ENCODE measurements at places on chromosomes 4 and X.

DNA sequence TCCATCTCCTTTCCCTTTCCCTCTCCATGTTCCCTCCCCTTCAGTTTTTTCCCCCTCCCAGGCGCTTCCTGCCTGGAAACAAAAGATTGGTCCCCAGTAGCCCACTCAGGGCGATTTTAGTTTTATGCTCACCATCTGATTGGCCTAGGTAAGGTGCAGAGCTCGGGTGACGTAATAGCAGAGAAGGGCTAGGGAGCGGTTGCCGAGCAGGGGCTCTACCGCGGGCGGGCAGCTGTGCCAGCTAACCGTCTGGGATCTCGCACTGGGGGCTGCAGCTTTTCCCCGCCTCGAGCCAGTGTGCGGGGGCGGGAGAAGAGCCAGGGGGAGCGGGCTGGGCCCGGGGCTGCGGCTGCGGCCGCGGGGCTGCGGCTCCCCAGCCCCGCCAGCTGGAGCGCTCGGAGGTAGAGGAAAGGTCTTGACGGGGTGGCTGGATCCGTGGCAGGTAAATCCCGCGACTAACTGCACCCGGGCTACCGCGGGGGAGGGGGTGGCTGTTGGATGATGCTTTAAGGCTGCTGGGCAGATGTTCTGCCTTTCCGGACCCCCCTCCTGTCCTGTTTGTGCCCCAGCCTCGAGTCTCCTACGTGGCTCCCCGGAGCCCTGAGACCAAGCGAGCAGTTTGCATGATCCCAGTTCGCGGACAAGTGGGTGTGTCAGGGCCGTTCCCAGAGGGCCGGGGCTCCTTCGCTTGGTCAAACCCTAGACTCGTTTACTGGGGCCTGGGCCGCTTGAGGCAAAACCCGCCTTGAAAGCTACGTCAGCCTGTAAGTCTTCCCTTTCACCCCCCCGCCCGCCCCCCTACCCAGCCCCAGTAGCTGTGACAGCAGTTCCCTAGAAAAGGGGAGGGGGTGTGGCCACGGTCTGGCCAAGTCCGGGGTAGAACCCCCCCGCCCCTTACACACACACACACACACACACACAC is at the start of gene PAK3:
TSS of gene PAK3 (plus strand) at position 218 of the 922 bp plus-strand sequence. CDS start 26,913 bp downstream, outside the sequence.
- peak; percentile 85 for DNase-seq

DNA sequence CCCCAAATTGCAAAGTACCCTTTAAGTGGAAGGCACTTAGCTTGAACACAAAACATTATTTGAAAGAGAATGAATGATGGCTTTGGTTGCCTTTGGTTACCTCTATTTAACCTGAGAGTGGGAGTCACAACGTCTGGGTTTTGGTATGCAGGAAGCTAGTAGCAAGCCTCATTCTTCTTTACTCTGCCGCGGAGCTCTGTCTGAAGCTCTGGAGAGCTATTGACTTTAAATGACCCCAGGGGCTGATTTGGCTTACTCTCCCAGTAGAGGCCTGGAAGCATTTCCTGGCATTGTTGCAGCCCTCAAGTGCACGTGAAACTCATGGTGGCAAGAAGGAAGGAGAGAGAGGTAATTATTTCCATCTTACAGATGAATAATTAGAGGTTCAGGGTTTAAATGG is 81.8 kb upstream of the MAGEA4 start:
- DNase-seq, result no peak

GRCh38 chrX:92270936-92271855 is 492.0 kb downstream of the PCDH11X start:
- no peak for DNase-seq

- no peak for DNase-seq
Measured at GRCh38 chr4:106358899-106359298, 9.7 kb downstream of the GIMD1 start.

DNA sequence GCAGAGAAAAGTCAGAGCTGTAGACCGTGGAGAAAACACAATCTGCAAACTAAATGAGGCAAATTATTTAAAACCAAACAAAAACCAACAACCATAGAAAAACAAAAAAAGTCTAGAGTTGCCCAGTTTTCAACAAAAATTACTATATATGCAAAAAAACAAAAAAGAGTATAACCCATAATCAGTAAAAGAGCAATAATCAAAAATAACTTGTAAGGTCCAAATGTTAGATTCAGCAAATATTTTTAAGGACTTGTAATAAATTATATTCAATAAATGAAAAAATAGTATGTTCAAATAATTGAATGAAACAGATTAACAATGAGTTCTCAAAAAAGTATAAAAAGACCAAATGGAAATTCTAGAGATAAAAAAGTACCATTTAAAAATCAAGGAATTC is 130.5 kb downstream of the LRBA start:
- no peak for DNase-seq

- no peak for DNase-seq
Measured at GRCh38 chr4:129111919-129112318, 16.0 kb downstream of the C4orf33 start.

DNA sequence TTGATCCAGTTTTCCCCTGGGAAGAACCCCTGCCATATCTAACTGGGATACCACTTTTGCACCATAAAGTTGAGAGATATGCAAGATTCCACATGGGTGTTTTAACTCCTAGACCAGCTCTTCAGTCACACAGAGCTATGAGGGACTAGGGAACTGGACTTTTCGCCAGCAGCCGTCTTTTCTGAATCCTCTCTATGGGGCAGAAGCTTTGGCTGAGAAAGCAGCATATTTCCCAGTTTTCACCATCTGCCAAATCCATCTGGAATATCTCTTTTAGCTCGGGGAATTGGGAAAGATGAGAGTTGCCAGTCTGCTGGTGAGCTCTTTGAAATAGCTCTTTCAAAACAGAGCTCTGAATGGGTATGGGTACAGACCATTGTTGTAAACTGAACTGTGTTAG is 20.9 kb downstream of the APOOL start:
- DNase-seq, result no peak

GRCh38 chr4:86306816-86307215 is 53.0 kb downstream of the MAPK10 start:
- no peak for DNase-seq

GRCh38 chr4:78297116-78297800 is 240.1 kb downstream of the FRAS1 start:
- DNase-seq, result no peak

DNA sequence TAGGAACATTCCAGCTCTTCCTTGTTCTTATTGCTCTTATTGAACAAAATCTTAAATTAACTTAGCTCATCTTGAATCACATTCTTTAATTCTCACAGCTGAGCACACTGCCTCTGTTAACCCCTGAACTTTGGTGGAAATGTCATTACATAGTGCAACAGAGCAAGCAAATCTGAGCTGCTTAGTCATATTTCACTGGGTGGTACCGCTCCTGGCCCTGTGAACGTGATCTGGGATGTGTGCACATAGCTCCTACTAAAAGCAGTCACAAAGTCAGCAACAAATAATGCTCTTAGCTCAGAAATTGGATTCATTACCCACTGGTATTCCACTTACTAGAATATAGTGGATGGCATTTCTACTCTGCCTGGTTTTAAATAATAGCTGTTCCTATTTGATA is 27.9 kb downstream of the ARHGEF6 start:
- no peak for DNase-seq

DNA sequence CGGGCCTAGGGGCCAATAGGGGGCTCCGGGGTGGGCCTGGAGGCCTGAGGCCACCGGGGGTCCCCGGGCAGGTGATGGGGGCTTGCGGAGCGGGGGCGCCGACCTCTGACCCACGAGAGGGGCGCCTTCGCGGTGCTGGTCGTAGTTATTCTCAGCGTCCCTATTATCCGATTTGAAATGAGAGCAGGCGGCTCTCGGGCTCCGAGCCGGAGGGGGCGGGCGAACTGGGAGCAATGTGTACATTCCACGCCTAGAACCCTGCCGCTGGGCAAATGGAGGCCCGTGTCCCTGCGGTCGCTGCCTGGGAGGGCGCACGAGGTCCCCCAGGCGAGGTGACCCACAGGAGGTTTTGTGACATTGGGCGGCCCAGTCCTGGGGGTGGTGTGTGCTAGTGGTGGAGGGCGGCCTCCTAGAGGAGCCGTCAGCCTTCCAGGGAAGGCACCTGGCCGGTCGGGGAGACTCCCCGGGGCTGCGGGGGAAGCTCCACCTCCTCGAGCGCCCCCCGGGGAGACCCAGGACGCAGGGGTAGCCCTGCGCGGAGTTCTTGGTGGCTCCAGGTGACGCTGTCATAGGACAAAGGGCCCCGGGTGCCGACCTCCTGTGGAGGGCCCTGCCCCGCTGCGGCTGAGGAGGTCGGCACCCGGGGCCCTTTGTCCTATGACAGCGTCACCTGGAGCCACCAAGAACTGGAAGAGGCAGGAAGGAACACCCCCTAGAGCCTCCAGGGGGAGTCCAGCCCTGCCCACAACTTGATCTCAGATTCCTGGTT is 102.6 kb upstream of the PRKX start:
- DNase-seq, result no peak

DNA sequence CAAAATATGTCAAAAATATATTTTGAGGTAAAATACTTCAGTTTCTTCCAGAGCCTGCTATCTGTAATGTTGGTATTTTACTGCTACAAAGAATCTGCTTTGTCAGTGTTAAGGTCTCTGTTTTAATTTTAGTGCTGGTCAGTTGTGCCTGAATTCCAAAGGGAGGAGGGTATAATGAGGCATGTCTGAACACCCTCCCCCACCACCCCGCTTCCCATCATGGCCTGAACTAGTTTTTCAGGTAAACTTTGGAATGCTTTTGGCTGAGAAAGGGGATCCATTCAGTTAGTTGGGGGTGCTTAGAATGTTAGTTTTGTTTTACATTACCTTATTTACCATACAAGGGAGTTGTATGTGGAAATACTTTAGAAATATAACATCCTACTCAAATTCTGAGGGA is 158.5 kb downstream of the MID1IP1 start:
- DNase-seq, result no peak

- DNase-seq, result no peak
Measured at GRCh38 chr4:105116616-105117319, 29.9 kb upstream of the TET2 start.

GRCh38 chr4:69999420-69999819 is 3.7 kb downstream of the STATH start:
- no peak for DNase-seq

DNA sequence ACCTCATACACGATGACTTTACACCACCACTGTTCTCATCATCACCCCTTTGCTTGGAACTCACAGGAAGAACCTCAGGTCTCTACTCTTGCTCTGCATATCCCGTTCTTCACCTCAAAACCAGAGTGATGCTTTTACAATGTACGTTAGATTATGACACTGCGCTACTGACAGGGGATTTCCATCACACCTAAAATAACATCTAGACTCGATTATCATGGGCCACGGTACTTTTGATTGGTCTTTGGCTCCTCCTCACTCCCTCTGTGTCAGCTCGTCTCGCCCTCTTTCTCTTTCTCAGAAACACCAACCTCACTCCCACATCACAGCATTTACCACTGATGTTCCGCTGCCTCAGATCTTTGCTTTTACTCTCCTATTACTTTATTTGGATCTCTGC is 172.4 kb downstream of the TLL1 start:
- DNase-seq, result no peak

GRCh38 chr4:83618431-83618830 is 82.5 kb downstream of the GPAT3 start:
- DNase-seq, result no peak

DNA sequence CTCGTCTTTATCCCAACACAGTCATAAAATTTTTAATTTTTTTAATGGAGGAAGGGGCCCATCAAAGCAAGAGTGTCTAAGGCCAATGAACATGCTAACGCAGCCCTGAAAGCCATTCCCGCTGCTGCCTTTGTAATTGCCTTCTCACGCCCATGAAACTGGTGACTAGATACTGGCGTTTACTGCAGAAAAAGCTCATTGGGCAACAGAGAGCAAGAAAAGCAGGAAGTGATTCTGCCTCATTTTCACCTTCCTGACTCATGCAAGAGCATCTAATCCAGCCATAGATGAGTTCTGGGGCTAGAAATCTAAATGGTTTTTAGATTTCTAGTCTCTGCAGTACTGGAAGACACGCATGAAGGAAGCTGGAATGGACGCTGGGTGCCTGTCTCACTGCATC is 72.5 kb downstream of the ANXA3 start:
- DNase-seq, result no peak

- DNase-seq, result no peak
Measured at GRCh38 chrX:36508042-36508441, 500.1 kb upstream of the FAM47C start.

- no peak for DNase-seq
Measured at GRCh38 chr4:62407534-62407933, 1207.4 kb downstream of the ADGRL3 start.

DNA sequence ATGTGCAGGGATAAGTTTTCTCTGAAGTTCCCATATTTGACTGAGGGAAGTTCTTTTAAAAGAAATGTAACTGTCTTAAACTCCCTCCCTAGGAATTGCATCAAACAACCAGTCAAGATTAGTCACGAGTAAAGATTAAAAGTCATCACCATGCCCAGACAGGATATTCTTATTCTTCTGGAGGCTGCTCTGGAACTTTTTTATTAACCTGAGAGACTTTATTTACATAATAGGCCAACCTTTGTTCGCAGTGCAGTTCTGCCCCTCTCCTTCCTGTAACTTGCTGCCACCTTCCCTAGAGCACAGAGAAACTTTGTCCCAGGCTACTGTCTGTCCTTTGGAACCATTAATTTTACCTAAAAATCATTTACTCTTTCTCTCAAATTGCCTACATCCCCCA is 9.8 kb upstream of the HERC3 start:
- DNase-seq, result no peak

- DNase-seq, result no peak
Measured at GRCh38 chrX:19535476-19535875, 20.2 kb upstream of the MAP3K15 start.

- DNase-seq, result no peak
Measured at GRCh38 chrX:47956016-47956415, 47.8 kb downstream of the ZNF182 start.

- DNase-seq, result no peak
Measured at GRCh38 chrX:139158256-139158655, 372.3 kb upstream of the F9 start.

DNA sequence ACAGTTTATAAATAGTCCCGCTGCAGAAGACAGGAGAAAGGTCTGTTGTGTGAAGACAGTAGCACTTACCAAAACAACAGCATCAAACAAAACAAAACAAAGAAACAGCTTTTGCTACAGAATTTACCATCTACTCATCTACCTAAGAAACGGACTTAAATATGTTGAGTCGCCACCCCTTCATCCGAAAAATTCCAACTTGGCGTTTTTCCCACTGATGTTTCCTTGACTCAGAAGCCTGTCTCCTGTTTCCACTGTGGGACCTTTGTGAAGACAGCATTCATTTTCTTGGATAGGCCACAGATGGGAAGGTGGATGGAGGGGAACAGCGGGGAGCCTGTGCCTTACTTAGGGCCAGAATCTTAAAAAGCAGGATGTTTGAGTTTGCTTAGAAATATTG is 1.3 kb upstream of the ITM2A start:
- DNase-seq, result no peak

DNA sequence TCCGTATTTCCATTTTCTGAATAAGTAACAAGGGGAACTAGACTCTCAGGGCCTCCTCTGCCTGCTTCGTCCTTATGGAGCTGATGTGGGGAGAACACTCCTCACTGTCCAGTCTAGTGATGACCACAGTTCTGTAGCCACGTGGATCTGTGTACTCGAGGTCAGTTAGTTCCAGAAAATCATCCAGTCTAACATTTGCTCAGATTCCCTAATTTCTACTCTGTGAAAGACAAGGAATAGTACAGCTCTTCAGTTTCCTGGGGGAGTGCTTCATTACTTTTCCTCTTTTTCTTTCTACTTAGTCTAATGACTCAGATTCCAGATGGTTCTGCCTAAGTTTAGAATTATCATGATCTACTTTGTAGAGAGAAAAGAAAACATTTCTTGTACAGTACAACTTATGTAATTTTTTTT is 82.6 kb downstream of the SORBS2 start:
- DNase-seq, result no peak

GRCh38 chr4:80422727-80423404 is 87.3 kb downstream of the CFAP299 start:
- peak; percentile 2 for DNase-seq

- DNase-seq, result peak; percentile 69
Measured at GRCh38 chr4:37452952-37453280, 208.4 kb downstream of the NWD2 start.

All from NCI-H748 treated with DMSO at 0.1 percent for 48 hours (cell line).